ENCODE measurements at places on chromosomes 3 and 15.

DNA sequence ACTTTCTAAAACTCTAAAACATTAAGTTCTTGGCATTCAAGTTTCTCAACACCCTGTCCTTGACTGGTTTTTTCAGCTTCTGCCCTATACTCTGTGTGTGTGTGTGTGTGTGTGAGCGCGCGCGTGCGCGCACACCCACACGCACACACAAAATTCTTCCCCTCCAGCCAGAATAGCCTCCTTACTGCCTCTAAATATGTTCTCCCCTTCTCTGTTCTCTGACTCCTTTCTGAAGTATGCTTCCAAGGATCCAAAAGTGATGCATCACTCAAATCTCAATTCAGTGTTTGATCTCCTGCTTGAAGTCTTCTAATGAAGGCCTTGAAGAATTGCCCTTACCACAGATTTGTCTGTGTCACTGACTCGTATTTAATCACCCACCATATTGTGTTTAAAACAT, 129.8 kb downstream of the SLC25A26 start:
- no peaks in the 10 kb centered on the region for H3K27me3 ChIP-seq
- H3K36me3 ChIP-seq = no peaks in the 10 kb centered on the region
- H3K4me3 ChIP-seq = no peak overlapping the region
- 0 out of 2 replicates have a peak, but pooled peaks cover 1% of the 10 kb centered on the region for H3K4me1 ChIP-seq
- no peak for DNase-seq

GRCh38 chr15:70342554-70343548, 245.1 kb upstream of the TLE3 start:
- DNase-seq = no peak
- no peak overlapping the region for H3K4me3 ChIP-seq
- H3K36me3 ChIP-seq = no peaks in the 10 kb centered on the region
- no peaks in the 10 kb centered on the region for H3K27me3 ChIP-seq
- H3K27ac ChIP-seq = no peak overlapping the region
- no peaks in the 10 kb centered on the region for H3K4me1 ChIP-seq

GRCh38 chr3:13145131-13145825, 72.0 kb upstream of the IQSEC1 start:
- H3K36me3 ChIP-seq = no peaks in the 10 kb centered on the region
- DNase-seq = peak; percentile 54
- H3K27ac ChIP-seq = no peak overlapping the region
- H3K4me1 ChIP-seq = no peaks in the 10 kb centered on the region
- H3K27me3 ChIP-seq = no peaks in the 10 kb centered on the region

DNA sequence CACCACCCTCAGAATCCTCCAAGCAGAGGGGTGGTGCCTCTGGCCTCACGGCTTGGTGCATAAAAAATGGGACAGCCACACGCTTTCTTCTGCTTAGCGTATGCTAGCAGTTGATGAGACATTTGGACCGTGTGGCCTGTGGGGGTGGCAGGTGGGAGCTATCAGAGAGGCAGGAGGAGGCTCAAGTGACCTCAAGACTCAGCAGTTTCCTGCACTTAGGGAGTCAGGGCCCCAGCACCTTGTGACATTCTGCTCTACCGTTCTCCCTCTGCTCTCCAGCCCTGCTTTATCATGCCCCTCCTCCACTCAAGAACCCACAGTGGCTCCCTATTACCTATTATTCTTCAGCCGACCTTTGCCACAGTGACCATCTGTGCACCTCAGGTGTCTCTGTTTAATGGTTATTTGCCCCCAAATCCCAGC, 41.0 kb upstream of the CGNL1 start:
- no peak for DNase-seq
- H3K4me3 ChIP-seq = no peak overlapping the region
- H3K27ac ChIP-seq = no peak overlapping the region
- H3K4me1 ChIP-seq = no peaks in the 10 kb centered on the region
- no peaks in the 10 kb centered on the region for H3K27me3 ChIP-seq
- no peaks in the 10 kb centered on the region for H3K36me3 ChIP-seq

DNA sequence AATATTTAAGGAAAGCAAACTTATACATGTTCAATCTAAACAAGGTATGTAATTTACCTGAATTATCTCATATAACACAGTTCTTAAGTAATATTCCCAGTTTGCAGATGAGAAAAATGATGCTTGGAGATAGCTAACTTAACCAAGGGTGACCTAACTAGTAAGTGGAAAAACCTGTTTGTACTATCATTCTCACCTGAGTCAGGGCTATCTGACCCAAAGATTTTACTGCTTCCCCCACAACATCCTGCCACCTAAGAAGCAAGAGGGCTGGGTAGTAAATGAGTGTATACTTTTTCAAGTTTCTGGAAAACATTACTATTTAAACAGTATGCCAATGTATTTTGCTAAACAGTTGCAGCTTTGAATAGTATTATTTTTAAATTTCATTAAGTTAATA, 10.6 kb downstream of the TP63 start:
- no peaks in the 10 kb centered on the region for H3K27me3 ChIP-seq
- DNase-seq = peak; percentile 20
- H3K27ac ChIP-seq = no peak overlapping the region
- peaks cover 4% of the 10 kb centered on the region for H3K4me1 ChIP-seq
- no peak overlapping the region for H3K4me3 ChIP-seq

DNA sequence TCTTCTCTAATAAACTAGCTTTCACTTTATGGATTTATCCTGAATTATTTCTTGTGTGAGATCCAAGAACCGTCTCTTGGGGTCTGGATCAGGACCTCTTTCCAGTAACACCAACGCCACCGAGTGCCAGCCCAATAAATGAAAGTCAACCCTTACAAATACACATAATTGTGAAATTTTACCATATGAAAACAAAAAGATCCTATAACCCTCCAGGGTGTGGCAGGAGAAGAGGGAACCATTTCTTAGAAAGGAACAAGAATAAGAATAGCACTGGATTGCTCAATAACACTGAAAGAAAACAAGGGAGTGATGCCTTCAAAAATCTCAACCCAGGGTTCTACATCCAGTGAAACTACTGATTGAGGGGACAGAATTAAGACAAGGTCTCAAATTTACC, 51.6 kb upstream of the ACKR4 start:
- H3K36me3 ChIP-seq = no peaks in the 10 kb centered on the region
- no peaks in the 10 kb centered on the region for H3K4me1 ChIP-seq
- no peak overlapping the region for H3K27ac ChIP-seq
- no peak for DNase-seq
- H3K27me3 ChIP-seq = no peaks in the 10 kb centered on the region
- no peak overlapping the region for H3K4me3 ChIP-seq

GRCh38 chr3:10248184-10248983, at the start of gene TATDN2:
TSS of gene TATDN2 (plus strand) at chr3:10248459. CDS start at chr3:10249201, 742 bp downstream.
- peaks cover 8% of the 10 kb centered on the region for H3K27me3 ChIP-seq
- peak within 1 kb of the TSS; percentile 96 for H3K4me3 ChIP-seq
- DNase-seq = peak; percentile 99
- peaks cover 18% of the 10 kb centered on the region for H3K36me3 ChIP-seq
- peaks cover 17% of the 10 kb centered on the region for H3K4me1 ChIP-seq

DNA sequence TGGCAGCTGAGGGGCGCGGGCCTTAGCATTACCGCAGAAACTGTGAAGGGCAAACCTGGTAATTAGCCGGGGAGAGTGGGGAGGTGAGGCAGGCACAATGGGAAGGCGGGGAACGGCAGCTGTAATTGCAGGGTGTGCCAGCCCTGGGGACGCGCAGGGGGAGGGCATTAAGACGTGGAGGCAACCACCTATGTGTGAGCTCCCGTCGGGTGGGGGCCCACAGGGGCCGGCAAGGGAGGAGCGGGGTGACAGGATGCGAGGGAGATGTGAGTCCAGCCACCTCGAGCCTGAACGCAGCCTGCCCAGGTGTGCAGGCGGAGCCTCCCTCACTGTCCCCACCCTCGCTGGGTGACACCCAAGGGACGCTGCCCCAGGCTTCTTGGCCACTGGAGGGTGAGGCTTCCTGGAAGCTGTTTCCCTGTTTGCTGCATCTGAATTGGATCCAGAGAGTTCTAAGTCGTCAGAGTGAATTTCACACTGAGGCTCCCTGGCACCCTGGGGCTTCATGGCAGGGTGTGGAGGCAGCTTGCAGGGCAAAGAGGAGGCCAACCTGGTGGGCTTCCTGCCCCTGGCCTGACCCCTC, 130.6 kb upstream of the MEF2A start:
- no peak overlapping the region for H3K4me3 ChIP-seq
- 0 out of 2 replicates have a peak, but pooled peaks cover 10% of the 10 kb centered on the region for H3K4me1 ChIP-seq
- no peaks in the 10 kb centered on the region for H3K36me3 ChIP-seq
- no peak for DNase-seq
- no peaks in the 10 kb centered on the region for H3K27me3 ChIP-seq

GRCh38 chr3:71942432-71943187, 157.7 kb upstream of the PROK2 start:
- H3K27ac ChIP-seq = no peak overlapping the region
- H3K36me3 ChIP-seq = no peaks in the 10 kb centered on the region
- peak; percentile 42 for DNase-seq
- H3K4me1 ChIP-seq = no peaks in the 10 kb centered on the region
- H3K4me3 ChIP-seq = no peak overlapping the region
- H3K27me3 ChIP-seq = no peaks in the 10 kb centered on the region

GRCh38 chr15:87602371-87602770, 654.2 kb downstream of the NTRK3 start:
- no peak overlapping the region for H3K27ac ChIP-seq
- H3K4me3 ChIP-seq = no peak overlapping the region
- H3K27me3 ChIP-seq = no peaks in the 10 kb centered on the region
- no peak for DNase-seq
- H3K36me3 ChIP-seq = no peaks in the 10 kb centered on the region

GRCh38 chr15:69573815-69574475, 121.3 kb downstream of the RPLP1 start:
- H3K4me1 ChIP-seq = no peaks in the 10 kb centered on the region
- no peak for DNase-seq
- no peaks in the 10 kb centered on the region for H3K27me3 ChIP-seq
- no peak overlapping the region for H3K27ac ChIP-seq
- no peak overlapping the region for H3K4me3 ChIP-seq
- H3K36me3 ChIP-seq = no peaks in the 10 kb centered on the region

DNA sequence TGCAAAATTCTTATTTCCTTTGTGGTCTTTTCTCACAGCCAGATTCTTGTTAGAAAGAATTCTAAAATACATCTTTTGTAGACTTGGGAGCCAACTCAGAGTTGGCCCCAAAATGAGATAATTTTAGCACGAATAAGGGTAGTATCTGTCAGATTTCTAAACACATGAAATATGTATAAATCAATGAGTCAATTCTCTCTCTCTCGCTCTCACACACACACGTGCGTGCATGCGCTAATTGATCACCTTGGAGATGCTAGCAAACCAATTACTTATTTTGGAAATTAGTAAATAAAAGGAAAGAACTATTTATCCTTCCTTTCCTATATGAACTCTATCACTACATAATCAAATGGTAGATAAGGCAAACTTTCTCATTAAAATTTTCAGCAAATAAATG, 32.9 kb upstream of the PIK3R4 start:
- no peaks in the 10 kb centered on the region for H3K4me1 ChIP-seq
- no peak overlapping the region for H3K27ac ChIP-seq
- no peaks in the 10 kb centered on the region for H3K27me3 ChIP-seq
- no peak overlapping the region for H3K4me3 ChIP-seq
- no peak for DNase-seq
- H3K36me3 ChIP-seq = no peaks in the 10 kb centered on the region

DNA sequence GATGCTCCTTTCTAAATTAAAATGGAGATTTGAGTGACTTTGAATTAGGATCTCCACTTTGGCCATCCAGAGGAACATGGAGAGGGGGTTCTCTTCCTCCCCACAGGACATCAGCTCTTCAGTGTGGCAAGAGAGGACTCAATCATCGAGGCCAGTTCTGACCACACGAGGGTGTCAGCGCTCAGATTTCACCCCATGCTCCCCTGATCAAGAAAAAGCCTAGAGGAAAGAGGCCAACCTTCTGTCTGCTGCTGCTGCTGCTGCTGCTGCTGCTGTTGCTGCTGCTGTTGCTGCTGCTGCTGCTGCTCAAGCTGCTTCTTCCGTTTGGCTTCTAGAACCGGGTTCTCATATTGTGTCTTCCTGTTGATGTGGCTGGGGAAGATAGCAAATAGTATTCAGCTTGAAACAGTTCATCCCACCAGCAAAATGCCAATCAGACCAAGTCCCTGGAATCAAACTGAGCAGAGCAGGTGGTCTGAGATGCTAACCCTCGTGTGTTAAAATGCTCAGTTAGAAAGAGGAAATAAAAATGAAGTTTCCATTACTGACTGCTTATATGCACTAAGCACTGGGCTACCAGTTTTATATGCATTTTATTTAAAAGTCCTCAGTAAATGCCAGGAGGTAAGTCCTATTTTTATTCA, 599.0 kb downstream of the MAGI1 start:
- DNase-seq = peak; percentile 85
- no peak overlapping the region for H3K4me3 ChIP-seq
- no peak overlapping the region for H3K27ac ChIP-seq

GRCh38 chr15:90087454-90088154, 14.7 kb downstream of the IDH2 start:
- no peak overlapping the region for H3K27ac ChIP-seq
- H3K4me3 ChIP-seq = no peak overlapping the region
- H3K4me1 ChIP-seq = no peaks in the 10 kb centered on the region
- DNase-seq = peak; percentile 58

DNA sequence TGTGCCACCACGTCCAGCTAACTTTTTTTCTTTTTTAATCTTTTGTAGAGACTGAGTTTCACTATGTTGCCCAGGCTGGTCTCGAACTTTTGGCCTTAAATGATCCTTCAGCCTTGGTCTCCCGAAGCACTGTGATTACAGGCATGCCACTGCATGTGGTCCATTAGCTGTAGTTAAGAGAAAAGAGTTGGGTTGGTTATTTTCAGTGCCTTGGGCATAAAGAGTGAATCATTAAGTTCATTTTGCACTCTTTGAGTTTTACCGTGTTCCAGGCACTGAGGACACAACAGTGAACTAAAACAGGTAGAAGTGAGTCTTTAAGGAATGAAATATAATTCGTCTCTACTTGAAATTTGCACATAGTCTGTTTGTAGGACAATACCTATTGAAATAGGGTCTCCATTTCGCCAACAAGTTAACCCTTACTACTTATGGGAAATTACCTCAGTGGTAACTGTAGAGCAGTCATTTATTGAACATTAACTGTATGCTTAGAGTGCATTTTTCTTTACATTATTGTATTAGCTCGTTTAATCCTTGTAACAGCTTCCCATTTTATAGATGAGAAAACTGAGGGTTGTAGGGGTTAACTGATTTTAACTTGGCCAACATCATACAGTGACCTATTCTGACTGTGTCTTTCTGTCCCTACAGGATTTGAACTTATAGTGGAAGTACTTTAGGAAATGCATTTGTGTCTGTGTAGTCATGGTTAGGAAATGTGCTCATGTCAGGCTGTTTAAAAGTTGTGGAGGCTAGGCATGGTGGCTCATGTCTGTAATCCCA, 22.7 kb upstream of the TRAK1 start:
- DNase-seq = no peak
- peaks cover 22% of the 10 kb centered on the region for H3K4me1 ChIP-seq
- no peak overlapping the region for H3K4me3 ChIP-seq
- no peaks in the 10 kb centered on the region for H3K27me3 ChIP-seq

DNA sequence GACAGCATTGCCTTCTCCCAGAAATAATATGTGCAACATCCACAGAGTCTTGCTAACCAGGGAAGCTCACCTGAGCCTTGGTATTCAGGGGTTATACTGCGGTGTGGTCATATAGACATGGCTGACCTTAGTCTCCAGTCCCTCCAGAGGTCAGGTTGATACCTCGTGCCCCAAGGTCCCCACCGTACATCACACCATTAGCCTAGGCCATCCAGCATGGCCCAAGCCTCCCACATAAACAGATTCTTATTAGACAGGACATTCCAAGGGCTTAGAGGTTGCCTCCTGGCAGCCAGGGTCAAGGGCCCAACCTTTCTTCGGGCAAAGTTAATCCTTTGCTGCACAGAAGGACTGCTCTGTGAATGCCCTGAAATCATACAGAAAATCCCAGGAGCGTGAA, 18.8 kb downstream of the ACAN start:
- no peak overlapping the region for H3K27ac ChIP-seq
- H3K27me3 ChIP-seq = no peaks in the 10 kb centered on the region
- no peak overlapping the region for H3K4me3 ChIP-seq
- no peaks in the 10 kb centered on the region for H3K36me3 ChIP-seq
- H3K4me1 ChIP-seq = no peaks in the 10 kb centered on the region
- no peak for DNase-seq
